Vagina (tissue), 2 donors: ENCODE measurements at places on chromosomes 3 and 15. TPM values are rescaled to one million over a fixed set of nuclear protein-coding genes. Genes with fewer than 3 reads are reported as not detected.

Gene ACVR2B
- total RNA-seq = 3.7 TPM

DNA sequence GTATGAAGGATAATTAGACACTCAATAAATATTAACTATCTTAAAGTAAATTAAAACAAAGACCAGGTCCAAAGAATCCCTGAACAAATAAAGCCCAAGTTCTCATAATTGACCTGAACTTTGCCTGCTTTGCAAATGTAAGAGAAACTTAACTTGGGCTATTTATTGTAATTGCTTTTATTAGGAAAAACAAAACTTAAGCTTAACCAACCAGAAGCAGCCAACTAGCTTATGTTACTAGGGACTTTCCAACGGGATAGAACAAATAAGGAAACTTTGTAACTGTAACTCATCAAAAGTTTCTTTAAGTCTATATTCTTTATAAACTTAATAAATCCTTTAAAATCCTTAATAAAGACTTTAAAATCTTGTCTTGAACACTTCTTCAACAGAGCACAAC, 48.4 kb downstream of the C3orf38 start:
- no peaks in the 10 kb centered on the region for H3K36me3 ChIP-seq
- no peak overlapping the region for H3K4me3 ChIP-seq
- no peak for DNase-seq
- no peaks in the 10 kb centered on the region for H3K27me3 ChIP-seq
- H3K27ac ChIP-seq = no peak overlapping the region
- no peaks in the 10 kb centered on the region for H3K4me1 ChIP-seq

GRCh38 chr15:85804481-85805170, 9.9 kb upstream of the KLHL25 start:
- H3K27me3 ChIP-seq = no peaks in the 10 kb centered on the region
- DNase-seq = no peak
- no peaks in the 10 kb centered on the region for H3K4me1 ChIP-seq
- no peak overlapping the region for H3K4me3 ChIP-seq

DNA sequence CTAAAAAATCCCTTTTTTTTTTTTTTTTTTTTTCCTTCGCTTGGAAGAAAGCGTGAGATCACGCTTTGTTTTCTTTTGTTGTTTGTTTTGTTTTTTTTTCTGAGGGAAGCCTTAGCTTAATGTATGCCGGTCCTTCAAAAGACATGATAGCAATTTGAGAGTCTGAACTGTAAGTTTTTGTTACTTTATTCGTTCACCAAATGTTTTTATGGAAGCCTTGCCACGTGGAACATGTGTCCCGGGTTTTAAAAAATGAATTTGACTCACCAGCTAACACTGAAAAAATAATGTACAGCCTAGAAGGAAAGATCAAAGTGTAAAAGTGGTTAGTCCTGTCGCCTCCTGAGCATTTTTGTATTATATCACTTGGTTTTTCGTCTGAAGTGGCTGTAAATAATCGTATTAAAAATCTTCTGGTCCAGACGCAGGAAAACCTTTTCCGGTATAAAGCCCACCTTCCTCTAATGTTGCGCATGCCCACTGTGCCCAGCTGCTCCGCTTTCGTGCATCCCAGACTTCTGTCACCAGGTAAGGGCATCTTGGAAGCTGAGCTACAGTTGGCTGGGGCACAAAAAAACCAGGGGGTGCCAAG, 795 bp upstream of the MYNN start:
- H3K27ac ChIP-seq = peak overlapping the region; percentile 100
- H3K36me3 ChIP-seq = peaks cover 8% of the 10 kb centered on the region
- peaks cover 25% of the 10 kb centered on the region for H3K4me1 ChIP-seq
- no peak for DNase-seq
- H3K27me3 ChIP-seq = no peaks in the 10 kb centered on the region
- H3K4me3 ChIP-seq = peak overlapping the region; percentile 91
